Forelimb muscle (tissue), 1 donor: ENCODE measurements at places on chromosomes 1 and 21.

DNA sequence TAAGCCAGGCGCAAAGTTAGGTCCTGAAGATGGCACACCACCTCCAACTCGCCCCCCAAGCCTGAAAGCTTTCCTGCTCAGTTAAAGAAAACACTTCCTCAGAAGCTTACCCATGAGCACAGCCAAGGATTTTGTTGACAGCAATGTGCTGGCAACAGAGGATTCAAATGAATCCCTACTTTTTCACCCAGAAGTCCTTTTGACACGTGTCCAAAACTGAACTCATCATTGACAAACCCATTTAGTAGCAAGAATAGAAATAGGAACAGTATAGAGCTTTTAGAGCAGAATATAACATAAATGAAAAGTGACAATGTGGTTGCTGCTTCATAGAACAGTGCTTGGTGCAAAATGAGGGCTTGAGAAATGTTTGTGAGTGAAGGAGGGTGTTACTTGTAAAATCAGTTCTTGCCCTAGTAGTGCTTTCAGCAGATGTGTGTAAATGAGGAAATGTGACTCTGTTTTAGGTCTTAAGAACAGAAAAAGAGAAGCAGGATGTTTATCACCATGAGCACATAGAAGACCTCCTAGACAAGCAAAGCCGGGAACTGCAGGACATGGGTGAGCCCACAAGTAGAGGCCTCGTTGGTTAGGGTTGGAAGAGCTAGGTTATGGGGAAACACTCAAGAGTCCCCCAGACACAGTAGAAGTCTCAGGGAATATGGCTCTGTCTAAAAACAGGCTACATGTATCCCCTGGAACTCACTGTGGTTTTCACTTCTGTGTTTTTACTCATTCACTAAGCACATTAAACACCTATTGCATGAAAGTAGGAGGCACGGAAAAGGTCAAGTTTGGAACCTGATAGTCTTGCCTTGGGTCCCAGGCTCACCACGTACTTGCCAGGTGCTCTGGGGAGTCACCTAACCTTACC, 48.6 kb upstream of the TMEM125 start:
- DNase-seq, result no peak

- no peak for DNase-seq
Observed at GRCh38 chr1:206686478-206687249, 2.0 kb downstream of the MAPKAPK2 start.

DNA sequence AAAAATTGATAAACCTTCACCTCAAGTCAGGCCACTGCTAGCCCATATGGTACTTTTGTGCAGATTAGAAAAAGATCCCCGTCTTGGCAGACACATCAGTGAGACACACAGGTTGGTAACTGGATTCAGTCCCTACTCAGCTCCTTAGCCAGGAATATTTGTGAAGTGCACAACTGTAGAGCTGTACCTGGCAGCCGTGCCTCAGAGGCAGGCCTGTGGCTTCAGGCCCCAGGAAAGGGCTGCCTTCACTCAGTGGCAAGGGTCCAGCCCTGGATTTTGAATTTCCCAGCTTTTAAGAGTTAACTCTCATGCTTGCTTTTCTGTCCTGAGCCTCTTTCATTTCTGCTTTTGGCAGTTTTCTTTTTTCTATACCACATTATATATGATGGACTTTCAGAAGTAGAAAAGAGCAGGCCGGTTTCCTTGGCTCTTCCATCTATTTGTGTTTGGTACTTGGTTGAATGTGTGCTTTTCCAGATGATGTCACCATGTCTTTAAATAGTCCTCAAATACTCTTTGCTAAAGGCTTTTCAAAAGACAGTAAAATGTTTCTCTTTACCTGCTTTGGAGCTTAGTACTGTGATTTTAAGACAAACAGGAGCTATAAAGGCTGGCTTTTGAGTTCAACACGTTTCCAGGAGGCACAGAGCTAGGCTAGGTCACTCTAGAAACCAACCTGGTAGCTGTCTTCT, 186.6 kb downstream of the AK5 start:
- no peak for DNase-seq

GRCh38 chr21:44868707-44869106, 4.8 kb downstream of the PTTG1IP start:
- DNase-seq, result no peak

DNA sequence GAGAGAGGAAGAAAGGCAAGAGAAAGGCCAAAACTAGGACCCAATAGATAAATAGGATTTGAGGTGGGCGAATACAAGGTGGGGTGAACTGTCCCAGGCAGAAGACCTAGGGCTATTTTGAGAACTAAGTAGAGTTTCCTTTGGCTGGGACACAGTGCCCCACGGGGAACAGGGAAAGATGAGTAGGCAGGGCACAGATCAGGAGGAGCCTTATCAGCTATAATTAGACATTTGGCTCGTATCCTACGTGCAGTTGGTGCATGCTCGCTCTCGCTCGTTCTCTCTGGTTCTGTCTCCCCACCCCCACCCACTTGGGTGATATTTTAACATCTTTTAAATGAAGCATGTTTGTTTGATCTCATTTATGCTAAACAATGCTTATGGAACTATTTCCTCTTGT, 235.0 kb upstream of the JUN start:
- no peak for DNase-seq

DNA sequence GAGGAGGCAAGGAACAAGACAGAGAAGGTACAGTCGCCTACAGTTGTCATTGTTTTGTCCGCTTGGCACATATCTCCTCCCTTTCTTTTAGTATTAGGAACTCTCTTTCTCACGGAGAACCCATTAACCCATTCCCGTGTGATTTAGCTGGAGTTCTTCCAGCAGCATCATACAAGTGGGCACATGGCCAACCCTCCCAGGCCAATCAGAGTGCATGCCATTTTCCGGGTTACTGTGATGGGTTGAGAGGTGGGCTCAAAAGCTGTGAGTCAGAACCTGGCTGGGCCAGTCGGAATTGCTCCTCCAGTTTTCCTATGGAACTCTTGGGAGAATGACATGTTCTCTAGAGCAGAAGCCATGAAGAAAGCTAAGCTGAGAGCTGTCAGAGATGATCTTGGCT, 83.1 kb upstream of the SOD1 start:
- no peak for DNase-seq

- DNase-seq, result no peak
Observed at GRCh38 chr1:42877380-42877779, 31.0 kb downstream of the ZNF691 start.

DNA sequence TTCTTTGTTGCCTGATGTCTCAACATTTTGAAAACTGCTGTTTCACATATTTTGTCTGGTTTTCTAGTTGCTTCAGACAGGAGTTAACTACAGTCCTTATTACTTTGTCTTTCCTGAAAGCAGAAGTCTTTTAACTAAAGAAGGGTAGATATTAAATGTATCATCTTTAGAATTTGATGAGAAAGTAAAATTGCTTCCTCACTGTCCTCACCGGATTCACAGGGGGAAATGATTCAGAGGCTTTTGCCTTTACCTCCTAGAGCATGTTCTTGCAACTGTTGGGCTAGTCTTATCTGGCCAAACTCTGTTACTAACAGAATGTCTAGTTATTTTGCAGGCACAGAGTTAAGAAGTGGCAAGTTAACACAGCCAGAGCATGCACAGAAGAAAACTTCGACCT, 107.2 kb upstream of the VAV3 start:
- DNase-seq, result no peak

- DNase-seq, result no peak
Observed at GRCh38 chr21:15252431-15252830, 187.6 kb upstream of the NRIP1 start.

DNA sequence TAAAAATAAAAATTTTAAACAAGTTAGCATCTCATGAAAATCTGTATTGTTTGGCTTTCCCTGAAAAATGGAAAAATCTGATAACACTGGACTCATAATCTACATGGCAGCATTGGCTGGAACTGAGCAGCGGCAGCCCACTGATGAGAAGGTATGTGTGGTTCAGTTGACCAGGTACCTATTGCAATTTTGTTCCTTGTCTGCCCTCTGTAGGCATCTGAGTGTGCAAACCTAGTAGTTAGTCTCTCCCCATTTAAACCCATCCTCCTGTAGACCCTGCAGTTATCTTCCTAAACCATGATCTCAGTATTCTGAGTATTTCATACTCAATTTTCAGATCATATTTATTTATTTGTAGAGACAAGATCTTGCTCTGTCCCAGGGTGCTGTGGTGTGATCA, 59.4 kb upstream of the SERBP1 start:
- no peak for DNase-seq

DNA sequence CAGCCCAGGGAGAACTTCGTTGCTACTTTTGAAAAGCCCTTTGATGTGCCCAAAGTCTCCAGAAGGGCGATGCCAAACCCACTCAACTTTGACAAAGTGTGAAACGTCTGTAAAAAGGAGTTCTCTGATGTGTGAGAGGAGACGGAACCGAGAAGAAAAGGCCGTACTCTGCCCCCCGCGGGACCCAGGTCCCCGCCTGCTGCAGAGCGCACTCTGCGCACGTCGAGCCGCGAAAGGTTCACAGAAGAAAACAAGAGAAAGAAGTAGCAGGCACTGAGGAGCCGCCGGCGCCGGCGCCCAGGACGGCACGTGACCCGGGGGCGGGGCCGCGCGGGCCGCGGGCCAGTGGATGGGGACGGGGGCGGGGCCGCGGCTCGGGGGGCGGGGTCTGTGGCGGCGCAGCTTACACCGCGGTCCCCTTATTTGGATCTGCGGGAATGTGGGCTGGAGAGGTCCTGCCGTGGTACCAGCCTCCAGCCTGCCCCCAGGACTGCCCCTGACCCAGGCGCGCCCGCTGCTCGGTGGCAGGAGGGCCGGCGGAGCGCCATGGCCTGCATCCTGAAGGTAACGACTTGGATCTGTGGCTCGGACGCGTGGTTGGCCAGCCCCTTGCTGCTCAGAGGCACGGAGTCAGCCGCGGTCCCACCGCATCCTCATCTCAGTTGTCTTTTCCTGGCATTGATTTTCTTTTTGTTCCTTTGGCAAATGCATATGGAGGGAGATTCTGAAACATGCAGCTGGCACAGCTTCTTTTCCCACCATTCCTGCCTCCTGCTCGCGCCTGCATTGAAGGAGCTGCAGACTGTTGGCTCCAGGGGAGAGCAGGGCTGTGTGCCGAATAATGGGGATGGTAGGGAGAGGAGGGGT, at the start of gene ST6GALNAC3:
Gene ST6GALNAC3 (plus strand): TSS at position 426 of the 867 bp plus-strand sequence.
- DNase-seq, result no peak

DNA sequence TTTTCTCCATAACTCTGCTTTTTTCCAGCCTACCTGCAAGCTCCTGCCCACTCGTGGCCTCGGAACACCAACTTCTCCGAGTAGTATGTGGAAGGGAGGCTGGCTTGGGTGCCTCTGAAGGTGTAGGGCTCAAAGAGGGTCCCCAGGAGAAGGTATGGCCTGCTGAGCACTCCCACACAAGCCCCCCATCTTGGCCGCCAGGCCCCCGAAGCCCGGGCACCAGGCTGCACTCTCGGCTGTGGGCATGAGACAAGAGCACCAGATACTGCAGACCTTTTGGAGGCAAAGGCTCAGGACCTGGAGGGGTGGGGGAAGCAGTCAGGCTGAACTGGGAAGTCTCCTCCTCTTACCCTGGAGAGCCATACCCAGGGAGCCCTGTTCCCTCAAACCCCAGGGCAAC, 1.7 kb downstream of the ZNF692 start:
- DNase-seq, result no peak

DNA sequence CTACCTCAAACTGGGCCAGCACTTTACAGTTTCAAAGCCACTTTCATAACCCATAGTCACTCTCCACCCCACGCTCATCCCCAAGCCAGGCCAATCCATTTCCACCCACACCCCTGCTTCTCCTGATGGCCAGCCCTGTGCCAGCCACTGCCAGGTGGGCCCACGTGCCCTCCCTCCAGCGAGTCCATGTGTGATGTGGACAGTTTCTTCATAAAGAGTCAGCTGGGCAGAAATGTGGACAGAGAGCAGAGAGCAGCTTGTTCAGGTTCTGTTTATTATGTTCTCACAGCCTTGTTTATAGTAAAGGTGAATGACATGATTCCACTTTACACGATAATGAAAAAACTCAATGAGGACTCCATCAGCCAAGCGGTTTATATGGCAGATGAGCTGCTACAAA, 37.4 kb upstream of the RGS16 start:
- no peak for DNase-seq

- DNase-seq, result no peak
Observed at GRCh38 chr1:161235957-161236775, 1.8 kb downstream of the NR1I3 start.

GRCh38 chr21:45830720-45831366, 150.7 kb upstream of the COL6A1 start:
- no peak for DNase-seq

- DNase-seq, result no peak
Observed at GRCh38 chr1:69528376-69528775, 39.3 kb upstream of the LRRC7 start.

- DNase-seq, result no peak
Observed at GRCh38 chr1:97160818-97161217, 439.2 kb downstream of the PTBP2 start.

GRCh38 chr1:22485431-22485830, 33.8 kb downstream of the ZBTB40 start:
- no peak for DNase-seq

DNA sequence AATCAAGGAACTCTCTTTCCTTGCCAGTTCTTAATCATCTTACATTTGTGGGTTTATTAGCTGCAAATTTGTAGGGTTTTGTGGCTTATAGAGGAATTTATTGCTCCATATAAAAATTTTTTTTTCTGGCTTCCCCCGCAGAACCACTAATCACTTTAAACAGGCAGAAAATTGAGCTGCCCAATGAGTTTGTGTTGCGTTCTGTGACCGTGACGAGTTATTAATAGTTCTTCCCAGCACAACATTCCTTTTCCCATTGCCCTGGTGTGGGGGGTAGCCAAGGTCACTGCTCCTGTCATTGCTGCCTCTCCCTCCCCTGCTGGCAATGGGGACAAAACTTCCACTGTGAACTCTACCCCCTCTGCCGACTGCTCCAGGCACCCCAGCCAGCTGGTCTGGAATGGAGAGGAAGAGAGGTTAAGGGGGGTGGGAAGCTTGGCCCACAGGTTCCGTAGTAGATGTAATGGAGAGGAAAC, 55.1 kb downstream of the UBE2T start:
- DNase-seq, result no peak

GRCh38 chr21:39097335-39097861, 85.9 kb downstream of the PSMG1 start:
- DNase-seq, result no peak

DNA sequence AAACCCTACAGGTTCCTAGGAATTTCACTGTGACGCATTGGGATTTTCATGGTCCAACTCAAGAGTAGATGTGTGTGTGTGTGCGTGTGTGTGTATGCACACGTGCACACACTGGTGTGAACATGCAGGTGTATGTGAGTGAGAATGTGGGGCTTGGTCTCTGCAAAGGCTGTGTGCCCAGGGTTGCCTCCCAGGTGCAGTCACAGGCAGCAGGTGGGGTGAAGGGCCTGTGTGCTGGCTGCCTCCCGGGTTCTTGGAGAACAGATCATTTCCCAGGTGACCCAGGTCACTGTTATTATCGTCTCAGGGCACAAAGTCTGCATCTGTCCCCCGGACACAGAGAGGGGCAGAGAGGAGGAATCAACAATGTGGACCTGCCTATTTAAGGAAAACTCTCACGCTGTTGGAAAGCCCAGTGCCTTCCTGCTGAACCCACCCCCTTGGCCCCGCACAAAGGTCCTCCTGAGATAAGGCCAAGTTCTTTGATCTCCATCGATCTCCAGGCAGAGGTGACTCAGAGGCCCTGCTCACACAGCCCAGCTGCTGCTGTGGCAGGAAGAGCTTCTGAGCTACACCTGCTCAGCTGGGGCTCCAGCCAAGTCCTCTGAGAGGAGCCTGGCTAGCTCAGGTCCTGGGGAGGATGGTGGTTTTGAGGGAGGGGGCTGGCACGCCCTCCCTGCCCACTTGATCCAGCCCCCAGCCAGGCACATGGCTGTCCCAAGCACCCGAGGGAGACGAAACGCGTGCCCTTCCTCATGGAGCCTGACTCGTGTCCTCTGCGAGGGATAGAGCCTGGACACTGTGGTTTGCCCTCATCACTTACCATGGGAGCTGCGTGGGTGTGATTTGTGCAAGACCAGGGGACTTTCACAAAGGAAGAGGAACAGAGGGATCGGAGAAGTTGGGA, 134.0 kb upstream of the ARHGEF16 start:
- DNase-seq, result no peak
